ENCODE measurements at places on chromosomes 6 and 20. TPM values are rescaled to one million over a fixed set of nuclear protein-coding genes. Genes with fewer than 3 reads are reported as not detected.

The ULBP2 gene
- 2.0 TPM for total RNA-seq

The GINS1 gene
- total RNA-seq = 8.3 TPM

The ENPP3 gene
- 1.1 TPM for total RNA-seq

The RAET1G gene
- not detected for total RNA-seq

The GNRH2 gene
- 0.67 TPM for total RNA-seq

The KCNG1 gene
- total RNA-seq = 3.7 TPM

The RPS10 gene
- 1,433 TPM for total RNA-seq

The BNIP5 gene
- under 0.01 TPM for total RNA-seq

The ZGPAT gene
- 16.0 TPM for total RNA-seq

The TULP1 gene
- not detected for total RNA-seq

The TAAR1 gene
- not detected for total RNA-seq

The RNF144B gene
- 36.3 TPM for total RNA-seq

The ARMC12 gene
- total RNA-seq = 0.15 TPM

Measured in melanocyte of skin (primary cell).